ENCODE measurements at places on chromosomes 3 and 15.

GRCh38 chr3:178823591-178824246 lies 247.9 kb downstream of the ZMAT3 start:
- no peak for DNase-seq

- no peak for DNase-seq
Measured at GRCh38 chr3:105764378-105765307, 104.2 kb downstream of the CBLB start.

GRCh38 chr15:101522621-101523559 lies 33.4 kb upstream of the PCSK6 start:
- no peak for DNase-seq

DNA sequence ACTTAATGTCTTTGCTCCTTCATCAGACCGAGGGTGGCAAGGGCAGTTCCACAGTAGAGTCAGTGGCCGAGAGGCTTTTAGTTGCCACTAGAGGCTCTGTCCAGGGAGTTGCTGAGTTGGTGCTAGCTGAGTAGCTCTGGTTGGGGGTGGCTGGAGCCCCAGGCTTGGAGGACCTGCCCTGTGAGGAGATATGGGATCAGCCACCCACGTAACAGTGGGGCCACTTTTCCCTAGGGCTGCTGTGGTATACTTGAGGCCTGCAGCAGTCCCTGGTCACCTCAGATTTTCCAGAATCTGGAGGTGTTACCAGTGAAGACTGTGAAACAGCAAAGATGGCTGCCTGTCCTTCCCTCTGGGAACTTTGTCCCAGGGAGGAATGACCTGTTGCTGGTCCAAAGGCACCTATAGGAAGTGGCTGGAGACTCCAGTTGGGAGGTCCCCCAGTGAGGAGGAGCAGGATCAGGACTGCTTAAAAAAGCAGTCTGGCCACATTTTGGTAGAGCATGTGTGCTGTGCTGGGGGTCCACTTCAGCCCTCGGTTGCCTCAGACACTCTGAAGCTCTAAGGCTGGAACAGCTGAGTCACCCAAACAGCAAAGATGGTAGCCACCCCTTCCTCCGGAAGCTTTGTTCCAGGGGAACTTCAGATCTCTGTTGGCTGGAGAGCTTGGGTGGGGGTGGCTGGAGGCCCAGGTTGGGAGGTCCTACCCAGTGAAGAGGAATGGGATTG lies 72.9 kb downstream of the AKAP13 start:
- DNase-seq: no peak

DNA sequence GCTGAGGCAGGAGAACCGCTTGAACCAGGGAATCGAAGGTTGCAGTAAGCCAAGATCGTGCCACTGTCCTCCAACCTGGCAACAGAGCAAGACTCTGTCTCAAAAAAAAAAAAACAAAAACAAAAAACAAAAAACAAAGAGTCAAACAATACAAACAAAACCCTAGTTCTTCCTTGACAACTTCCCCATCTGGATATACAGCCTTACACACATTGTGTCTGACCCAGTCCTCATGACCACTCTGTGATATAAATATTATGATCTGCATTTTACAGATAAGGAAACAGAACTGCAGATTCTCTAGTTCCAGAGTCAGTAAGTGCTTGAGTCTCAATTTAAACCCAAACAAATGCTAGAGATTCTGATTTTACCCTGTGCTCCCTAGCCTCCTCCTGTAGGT lies 4.8 kb upstream of the ESYT3 start:
- DNase-seq: no peak

GRCh38 chr3:66803721-66804695 lies 194.1 kb upstream of the KBTBD8 start:
- DNase-seq: no peak

DNA sequence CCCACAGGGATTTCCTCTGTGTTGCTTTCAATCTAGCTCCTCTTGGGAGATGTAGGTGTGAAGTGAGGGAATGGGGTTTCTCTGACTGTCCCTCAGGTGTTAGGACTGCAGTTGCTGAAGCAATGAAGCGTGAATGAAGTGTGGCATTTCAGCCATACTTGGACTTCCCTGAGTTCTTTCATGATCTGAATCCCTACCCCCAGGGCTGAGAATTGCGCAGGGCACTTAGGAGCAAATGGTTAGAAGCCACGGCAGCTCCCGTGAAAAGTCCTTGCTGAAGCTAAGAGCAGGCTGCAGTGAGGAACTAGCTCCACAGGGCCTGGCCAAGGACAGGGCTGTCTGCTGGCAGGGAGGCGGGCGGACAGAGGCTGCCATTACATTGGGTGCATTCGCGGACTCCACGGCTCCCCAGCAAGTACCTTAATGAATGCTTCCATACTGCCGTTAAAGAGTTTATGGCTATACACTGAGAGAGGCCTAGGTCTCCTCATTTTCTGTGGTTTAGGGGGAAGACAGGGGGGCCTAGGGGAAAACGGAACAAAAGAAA lies 69.0 kb upstream of the RAD18 start:
- DNase-seq: no peak

DNA sequence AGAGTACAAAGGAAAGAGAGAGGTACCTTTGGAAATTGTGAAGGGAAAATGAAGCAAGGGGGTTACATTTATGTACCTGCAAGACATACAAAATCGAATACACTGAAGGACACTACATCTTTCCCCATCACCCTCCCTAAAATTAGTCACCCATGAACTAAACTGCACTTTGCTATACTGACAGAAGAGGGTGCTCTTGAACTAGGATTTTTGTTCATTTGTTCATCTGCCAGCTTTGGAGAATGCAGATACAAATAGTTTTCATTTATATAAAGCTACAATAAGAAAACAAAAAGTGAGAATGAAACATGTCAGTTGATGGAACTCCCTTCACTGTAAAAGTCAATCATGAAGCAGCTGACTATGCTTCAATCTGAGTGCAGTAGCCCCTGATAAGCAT lies 55.7 kb downstream of the PCCB start:
- DNase-seq: no peak

- no peak for DNase-seq
Measured at GRCh38 chr3:113600418-113601182, 68.2 kb downstream of the SIDT1 start.

DNA sequence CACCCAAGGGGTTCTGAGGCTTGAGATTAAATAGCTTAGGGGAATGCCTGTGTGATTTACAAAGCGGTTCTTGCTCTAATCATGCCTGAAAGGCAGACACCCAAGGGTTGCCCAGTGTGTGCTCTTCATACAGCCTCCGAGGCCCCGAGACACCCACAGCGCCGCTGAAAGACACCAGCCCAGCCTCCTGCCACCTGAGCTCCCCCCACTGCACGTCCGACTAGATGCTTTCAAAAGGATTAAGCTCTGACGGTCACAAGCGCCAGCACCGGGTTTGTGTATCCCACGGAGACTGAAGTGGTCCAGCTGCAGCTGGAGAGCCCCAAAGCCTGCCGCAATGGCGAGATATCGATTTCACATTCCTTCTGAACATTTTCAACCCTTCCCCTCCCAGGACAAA lies 50.3 kb downstream of the SPATA12 start:
- DNase-seq: no peak

DNA sequence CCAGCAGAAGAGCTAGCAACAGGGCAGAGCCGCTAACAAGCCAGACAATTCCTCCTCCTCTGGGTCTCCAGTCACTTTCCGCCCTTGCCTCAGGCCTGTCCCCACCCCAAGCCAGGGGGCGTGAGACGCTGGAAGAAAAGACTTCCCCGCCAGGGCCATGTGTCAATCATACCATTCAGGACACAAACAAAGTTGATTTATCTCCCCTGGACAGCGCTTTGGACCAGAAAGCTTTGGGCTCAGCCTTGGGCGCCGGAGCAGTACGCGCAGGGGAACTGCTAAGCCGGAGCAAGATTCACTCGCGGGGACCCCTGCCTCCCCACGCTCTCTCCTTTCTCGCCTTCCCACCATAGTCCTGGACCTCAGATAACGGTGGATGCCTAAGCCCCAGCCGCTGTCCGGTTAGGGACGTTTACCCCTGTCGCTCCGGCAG lies 479 bp downstream of the LRRC2 start:
- peak; percentile 92 for DNase-seq

DNA sequence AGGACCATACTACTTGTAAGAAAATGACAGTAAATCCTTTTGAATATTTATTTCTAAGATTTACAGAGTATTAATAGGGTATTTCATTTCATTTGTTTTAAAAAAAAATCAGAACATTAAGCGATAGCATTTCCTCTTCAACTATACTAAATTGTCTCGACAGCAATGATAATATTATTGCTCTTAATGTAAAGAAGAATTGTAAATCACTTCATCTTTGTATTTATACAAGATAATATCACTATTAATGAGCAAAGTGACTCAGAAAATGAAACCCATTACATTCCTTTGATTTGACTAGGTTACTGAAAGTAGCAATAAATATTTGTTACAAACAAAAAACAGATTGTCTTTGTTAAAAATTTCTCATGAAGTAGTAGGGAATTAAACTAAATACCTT lies 131.1 kb upstream of the CNTN4 start:
- no peak for DNase-seq

DNA sequence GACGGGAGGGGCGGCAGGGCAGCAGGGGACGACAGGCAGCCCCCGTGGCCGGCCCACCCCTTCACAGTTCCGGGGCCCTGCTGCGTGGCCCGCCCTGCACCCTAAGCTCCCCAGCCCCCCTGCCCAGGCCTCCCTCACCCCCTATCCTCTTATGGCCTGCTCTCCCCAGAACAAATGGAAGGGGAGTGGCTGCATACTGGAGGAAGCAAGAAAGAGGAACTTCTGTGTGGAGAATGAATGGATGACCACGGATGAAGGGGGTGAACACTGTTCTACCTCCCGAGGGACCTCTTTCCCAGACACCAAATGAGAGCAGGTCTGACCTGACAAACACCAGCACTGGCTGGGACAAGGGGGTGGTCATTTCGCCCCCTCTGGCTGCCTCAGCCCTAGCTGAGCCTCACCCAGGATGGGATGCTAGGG lies 25.0 kb downstream of the SEC61A1 start:
- DNase-seq: no peak

DNA sequence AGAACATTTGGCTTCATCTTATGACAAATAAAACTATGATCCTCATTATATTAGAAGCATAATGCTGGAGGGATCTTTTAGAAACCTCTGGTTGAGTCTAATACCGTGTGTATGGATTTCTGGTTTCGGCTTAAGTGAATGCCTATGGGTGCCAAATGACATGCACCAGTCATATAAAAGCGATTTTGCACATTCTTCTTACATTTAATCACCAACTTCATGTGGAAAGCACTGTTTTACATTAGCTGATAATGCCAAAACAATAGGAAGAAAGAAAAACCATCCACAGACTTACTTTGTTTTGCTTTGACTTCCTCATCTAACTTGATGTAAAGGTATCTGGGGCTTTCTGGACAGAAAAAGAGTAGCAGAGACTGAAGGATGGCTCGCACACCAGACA lies 20.9 kb downstream of the SLC2A2 start:
- no peak for DNase-seq

DNA sequence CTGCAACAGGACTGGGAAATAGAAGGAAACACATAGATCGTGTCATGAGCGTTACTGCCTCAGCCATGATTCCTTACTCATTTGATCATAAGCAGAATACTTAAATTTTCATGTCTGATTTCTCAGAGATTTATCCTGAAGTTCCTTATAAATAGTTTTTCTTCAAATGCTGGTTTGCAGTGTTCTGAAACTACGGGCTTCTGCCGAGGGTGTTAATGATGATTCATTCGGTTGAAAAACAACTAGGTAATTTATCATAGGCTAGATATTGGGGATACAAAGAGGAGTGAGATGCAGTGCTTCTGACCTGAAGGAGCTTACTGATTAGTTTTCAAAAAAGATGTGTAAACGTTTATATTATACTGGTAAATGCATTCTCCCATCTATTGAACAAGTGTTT lies 428.9 kb downstream of the NLGN1 start:
- DNase-seq: no peak

- no peak for DNase-seq
Measured at GRCh38 chr3:128369881-128370642, 96.6 kb downstream of the DNAJB8 start.

DNA sequence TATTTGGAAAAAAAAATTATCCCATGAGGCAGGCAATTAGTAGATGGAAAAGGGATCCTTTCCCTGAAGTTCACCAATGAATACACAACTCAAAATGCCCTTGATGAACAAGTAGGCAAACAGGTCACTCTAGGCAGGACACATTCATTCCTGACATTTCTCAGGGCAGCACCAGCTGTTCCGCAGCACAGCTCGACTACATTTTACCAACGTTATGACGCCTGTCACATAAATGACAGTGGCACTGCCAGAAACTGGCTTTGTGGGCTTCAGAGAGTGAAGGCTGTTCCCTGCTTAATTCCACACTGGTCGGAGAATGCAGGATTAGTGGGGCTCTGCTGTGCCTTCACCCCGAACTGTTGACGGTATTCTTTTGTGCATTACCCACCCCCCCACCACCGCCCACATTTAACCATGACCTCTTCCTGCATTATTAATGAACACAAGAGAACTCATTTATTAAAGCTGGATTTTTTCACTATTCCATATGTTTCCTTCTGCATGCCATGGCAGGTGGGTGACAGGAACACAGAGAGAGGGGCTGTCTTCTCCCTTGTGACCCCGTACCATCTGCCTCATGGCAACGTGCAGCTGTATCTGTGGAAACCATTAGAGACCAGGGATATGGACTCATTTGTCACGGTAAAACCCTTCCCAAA lies 197.6 kb downstream of the PDZRN3 start:
- DNase-seq: no peak

GRCh38 chr15:80121546-80121945 lies 31.3 kb upstream of the FAH start:
- DNase-seq: no peak

- DNase-seq: no peak
Measured at GRCh38 chr3:62818347-62818746, 56.9 kb downstream of the CADPS start.

DNA sequence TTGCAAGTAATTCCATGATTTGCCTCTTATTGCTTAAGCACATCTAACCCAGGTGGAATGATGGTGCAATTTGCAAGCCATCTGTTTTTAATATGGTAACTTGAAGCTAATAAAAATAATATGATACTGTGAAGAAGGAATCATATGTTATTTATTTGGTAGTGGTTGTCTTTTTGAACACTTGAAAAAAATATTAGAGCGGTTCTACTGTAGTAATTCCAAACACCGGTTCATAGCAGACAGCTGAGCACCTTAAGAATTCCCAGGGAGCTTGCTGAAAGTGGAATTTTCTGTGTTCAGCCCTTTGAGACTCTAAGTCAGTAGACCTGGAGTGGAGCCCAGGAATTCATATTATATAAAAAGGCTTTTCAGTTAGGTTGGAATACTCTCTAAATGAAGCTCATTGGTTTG lies 687.4 kb downstream of the EDEM1 start:
- DNase-seq: no peak

- peak; percentile 60 for DNase-seq
Measured at GRCh38 chr15:90529371-90530249, at the start of gene CRTC3. Gene CRTC3 (plus strand): TSS chr15:90529923. CDS start chr15:90530072, 149 bp downstream.

DNA sequence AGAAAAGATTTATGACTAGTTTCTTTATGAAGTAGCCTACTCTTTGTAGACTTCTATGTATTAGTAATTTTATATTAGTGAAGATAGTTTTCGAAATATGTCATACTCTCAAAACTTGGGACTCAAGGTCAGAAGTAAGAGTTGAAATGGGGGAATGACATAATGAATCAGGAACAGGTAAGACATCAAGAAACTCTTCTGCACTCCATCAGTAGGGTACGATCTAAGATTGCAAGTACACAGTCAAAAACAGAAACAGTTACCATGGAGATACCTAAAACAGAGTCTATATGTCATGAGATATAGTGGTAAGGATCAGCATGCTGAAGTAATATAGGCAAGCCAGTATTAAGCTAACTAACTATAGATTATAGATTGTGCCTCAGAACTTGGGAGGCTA lies 187.0 kb upstream of the MLF1 start:
- DNase-seq: no peak

- DNase-seq: no peak
Measured at GRCh38 chr3:122969585-122970469, 57.7 kb downstream of the SEMA5B start.

- DNase-seq: no peak
Measured at GRCh38 chr3:6861625-6862000, 698 bp downstream of the GRM7 start.

Data from psoas muscle (tissue), 8 donors.